Activated naive CD8-positive, alpha-beta T cell treated with anti-CD3 and anti-CD28 coated beads, Interleukin-2, amount 10 ng/mL, durations not matched to agents 7 days and 5 days (primary cell): ENCODE measurements at places on chromosomes 6 and 20. TPM values are rescaled to one million over a fixed set of nuclear protein-coding genes. Genes with fewer than 3 reads are reported as not detected.
A peak's percentile ranks its signal among the peaks of the same experiment; 100 is the strongest.

GRCh38 chr6:154218301-154218700 lies 138.3 kb downstream of the IPCEF1 start:
- DNase-seq: no peak

GRCh38 chr6:11769811-11770545 lies 8.6 kb downstream of the ADTRP start:
- no peak for DNase-seq

DNA sequence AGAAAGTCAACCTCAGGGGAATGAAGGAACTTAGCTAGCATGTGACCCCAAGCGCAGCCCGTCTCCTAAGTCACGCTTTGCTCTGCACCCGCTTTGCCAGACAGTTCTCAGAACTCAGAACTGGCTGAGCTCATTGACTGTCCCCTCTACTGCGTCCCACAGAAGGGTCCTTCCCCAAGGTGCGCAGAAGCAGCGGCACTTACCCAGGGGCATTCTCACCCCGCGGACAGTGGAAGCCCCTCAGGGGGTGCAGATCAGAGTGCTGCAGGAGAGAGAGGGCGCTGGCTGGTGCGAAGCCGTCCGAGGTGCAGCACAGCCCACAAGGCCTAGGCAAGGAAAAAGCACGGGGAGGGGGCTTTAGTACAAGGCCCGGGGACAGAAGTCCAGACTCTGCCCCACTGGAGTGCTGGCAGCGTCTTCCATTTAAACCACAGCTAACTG lies 807 bp downstream of the SNHG17 start:
- DNase-seq: peak; percentile 54

DNA sequence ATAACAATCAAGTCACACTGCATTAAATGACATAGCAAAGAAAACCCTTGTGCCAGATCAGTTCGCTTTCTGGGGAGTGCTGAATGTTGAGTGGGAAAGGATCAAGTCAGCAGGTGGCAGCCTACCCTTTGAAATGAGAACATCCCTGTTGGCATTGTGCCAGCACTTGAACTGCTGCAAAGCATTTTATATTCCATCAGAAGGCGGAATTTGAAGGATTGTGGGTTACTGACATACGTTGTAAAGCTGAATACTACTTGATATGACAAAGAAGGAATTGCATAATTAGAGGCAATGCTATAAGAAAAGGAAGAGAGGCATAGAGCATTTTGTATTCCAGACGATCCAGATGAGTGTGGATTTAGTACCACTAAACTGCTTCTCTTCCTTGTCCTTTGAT lies 26.5 kb downstream of the BCKDHB start:
- DNase-seq: no peak

- DNase-seq: peak; percentile 54
These were observed at the start of gene MOCS1 for GRCh38 chr6:39934131-39934757. TSS of gene MOCS1 (minus strand) at chr6:39934462. CDS start at chr6:39934417, 45 bp downstream.

DNA sequence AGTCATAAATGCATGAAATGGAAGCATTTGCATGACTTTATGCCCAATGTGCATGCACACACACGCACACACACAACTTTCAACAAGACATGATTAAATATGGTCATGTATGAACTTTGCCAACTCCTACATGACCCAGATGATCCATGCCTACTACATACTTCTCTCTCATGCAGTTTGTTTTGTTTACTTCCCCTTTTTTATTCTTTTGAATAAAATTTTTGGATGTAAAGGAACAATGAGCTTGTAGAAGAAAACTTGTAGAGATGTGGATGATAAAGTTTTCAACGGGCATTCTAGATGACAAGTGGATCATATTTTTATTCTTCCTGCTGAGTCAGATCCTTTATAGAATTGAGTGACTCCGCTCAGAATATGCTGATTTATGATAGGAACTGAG lies 50.8 kb upstream of the AIG1 start:
- no peak for DNase-seq

DNA sequence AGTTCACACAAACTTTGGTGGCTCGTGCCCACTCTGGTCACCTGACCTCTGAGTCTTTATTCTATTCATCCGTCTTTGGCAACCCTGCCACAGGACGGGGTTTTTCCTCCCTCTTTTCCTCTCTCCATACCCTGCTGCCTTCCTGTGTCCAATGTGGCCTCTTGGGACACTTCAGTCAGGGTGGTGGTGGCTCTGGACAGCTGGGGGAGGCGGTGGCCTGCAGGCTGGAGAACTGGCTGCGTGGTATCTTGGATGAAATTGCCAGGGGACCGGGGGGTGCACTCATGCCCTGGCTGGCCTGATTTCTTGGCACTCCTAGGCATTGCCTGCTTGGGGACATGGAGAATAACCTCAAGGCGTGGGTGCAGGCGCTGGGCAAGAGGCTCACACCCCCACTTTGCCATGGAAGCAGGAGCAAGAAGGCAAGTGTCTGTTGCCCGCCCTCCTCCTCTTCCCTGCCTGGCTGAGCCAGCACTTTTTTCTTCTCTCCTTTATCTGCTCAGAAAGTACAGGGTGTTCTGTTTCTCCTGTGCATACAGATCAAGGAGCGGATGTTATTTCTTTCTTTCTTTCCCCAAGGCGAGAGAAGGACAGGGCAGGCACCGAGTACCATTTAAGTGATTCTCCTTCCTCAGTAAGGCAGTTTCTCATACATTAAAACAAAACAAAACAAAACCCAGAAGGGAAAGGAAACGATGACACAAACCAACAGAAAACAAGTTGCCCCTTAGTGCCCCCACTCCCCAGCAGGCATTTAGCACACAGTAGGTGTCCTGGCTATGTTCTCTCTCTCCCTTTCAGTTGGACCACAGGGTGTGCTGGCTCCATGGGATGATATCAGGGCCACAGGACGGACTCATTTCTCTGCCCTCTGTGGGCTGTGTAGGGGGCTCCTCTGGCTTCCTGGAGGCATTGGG lies 155.5 kb upstream of the RNF24 start:
- no peak for DNase-seq

GRCh38 chr6:150320442-150320841 lies 48.4 kb upstream of the IYD start:
- DNase-seq: no peak

- peak; percentile 84 for DNase-seq
These were observed at the start of gene CASP8AP2 for GRCh38 chr6:89829472-89830169. TSS of gene CASP8AP2 (plus strand) at chr6:89829880.

- no peak for DNase-seq
These were observed 782 bp downstream of the TRMT11 start for GRCh38 chr6:125987026-125987617.

DNA sequence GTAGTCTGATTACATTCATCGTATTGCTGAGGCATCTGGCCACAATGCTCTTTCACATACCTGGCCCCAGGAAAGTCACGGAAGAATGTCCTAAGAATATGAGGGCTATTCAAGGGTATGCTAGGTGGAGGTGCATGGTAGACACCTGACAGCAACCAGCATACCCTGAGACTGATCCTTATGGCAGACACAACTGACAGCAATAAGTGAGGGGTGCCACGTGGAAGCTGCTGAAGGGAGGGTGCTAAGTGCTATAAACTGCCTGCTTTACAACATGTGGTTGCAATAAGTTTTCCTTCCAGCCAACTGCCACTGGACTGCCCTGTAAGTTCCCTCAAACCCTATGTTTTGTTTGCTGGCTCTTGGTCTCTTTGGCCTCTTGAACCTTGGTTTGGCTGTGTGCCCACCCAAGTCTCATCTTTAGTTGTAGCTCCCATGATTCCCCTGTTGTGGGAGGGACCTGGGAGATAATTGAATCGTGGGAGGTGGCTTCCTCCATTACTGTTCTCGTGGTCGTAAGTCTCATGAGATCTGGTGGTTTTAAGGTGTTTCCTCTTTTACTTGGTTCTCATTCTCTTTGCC lies 201.3 kb upstream of the MOCS1 start:
- no peak for DNase-seq

- no peak for DNase-seq
These were observed 98.1 kb downstream of the YTHDF1 start for GRCh38 chr20:63117661-63118302.

- no peak for DNase-seq
These were observed 101.5 kb upstream of the BHLHE23 start for GRCh38 chr20:63108247-63108646.

DNA sequence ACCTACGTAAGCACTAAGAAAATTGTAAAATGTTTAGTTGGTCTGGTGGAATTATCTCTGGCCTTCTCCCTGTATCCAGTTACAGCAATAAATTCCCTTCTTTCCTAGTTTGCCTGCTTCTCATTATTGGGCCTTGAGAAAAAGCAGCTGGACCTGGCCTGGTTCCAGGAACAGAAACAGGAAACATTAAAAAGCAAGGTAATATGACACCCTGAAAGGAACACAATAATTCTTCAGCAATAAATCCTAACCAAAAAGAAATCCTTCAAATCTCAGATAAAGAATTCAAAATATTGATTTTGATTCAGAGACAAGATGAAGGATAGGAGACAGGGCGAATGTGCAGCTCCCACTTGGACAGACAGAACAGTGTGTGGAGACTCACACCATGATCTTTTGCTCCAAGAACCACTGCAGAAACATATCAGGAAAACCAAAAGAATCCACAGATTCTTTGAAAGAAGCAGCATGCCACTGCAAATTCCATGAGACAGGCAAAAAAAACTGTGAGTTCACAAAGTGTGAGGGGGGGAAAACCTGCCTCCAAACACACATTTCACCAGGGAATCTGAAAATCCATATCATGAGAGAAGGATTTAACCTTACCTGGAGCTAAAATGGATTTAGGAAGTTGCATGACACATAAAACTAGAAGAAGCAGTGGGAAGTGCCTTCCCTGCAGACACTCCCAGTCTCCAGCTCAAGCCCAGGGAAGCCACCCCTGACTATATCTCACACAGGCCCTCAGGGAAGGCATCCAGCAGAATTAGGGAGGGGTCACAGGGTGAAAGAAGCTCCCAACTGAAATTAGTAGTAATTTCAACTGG lies 28.9 kb downstream of the TREM1 start:
- DNase-seq: no peak

DNA sequence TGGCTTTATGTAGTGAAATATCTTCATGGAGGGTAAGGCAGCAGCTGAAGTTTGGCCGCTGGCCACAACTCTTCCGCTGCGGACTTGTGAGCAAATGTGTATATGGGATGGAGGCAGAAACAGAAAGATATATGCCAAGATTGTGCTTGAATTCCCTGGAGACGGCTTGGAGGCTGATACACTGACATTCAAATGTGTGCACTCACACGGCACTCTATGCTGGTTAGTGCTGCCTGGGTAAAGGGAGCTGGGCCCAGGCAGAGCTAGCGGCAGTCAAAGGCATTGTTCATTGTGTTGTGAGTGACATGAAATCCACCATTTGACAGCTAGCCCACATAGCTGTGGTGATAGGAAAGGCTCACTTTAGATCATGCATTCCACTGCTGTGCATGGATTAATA lies 202.7 kb downstream of the CLIC5 start:
- no peak for DNase-seq

Gene ARHGAP40
- not detected for total RNA-seq

Gene SMIM13
- 7.0 TPM for total RNA-seq

Gene KCNK16
- total RNA-seq: not detected

Gene KCNS1
- total RNA-seq: 0.11 TPM

Gene PLCB4
- total RNA-seq: not detected

Gene LY6G5C
- total RNA-seq: 4.6 TPM
